Activated T-helper 17 cell treated with anti-CD3 and anti-CD28 coated beads, Interleukin-2, amount 50 U/mL, for 72 hours (primary cell): ENCODE measurements at places on chromosomes 7 and 10. TPM values are rescaled to one million over a fixed set of nuclear protein-coding genes. Genes with fewer than 3 reads are reported as not detected.
A peak's percentile ranks its signal among the peaks of the same experiment; 100 is the strongest.

Gene OR6V1
- not detected for total RNA-seq

DNA sequence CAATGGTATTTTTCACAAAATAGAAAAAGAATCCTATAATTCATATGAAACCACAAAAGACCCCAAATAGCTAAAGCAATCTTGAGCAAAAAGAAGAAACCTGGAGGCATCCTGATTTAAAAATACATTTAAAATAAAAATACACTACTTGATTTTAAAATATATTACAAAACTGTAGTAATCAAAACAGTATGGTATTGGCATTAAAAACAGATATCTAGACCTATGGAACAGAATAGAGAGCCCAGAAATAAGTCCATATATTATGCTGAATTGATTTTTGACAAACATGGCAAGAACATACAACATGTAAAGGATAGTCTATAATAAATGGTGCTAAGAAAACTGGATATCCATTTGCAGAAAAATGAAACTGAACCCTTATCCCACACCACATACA is 34.8 kb downstream of the CUBN start:
- no peak for ATAC-seq

DNA sequence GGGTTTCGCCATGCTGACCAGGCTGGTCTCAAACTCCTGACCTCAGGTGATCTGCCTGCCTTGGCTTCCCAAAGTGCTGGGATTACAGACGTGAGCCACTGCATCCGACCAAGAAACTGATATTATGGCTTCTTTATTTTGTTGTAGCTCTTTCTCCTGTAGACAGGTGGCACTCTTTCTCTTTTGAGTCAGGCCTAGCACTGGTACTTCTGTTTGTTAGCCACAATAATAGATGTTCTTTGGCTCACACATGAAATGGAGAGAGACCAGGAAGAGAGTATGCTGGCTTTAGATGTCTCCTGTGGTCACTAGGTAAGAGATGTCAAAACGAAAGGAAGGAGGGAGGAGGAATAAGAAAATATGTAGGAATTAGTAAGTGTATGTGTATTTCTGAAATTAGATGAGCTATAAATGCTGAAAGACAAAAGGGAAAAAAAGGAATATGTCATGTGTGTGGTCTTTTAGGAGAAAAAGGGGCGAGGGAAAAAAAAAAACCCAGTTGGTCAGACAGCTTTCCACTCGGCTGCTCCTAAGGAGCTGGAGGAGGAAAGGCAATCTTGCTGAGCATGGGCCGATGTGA is 78.7 kb downstream of the CLEC2L start:
- peak; percentile 63 for ATAC-seq

GRCh38 chr7:143885951-143886350 is 16.0 kb downstream of the TCAF1 start:
- no peak for ATAC-seq

GRCh38 chr7:141649137-141649864 is 52.7 kb downstream of the DENND11 start:
- ATAC-seq: no peak
